Brain microvascular endothelial cell (primary cell): ENCODE measurements at places on chromosomes 7 and 10.

- DNase-seq: no peak
Measured at GRCh38 chr7:44959433-44959951, 19.3 kb downstream of the MYO1G start.

DNA sequence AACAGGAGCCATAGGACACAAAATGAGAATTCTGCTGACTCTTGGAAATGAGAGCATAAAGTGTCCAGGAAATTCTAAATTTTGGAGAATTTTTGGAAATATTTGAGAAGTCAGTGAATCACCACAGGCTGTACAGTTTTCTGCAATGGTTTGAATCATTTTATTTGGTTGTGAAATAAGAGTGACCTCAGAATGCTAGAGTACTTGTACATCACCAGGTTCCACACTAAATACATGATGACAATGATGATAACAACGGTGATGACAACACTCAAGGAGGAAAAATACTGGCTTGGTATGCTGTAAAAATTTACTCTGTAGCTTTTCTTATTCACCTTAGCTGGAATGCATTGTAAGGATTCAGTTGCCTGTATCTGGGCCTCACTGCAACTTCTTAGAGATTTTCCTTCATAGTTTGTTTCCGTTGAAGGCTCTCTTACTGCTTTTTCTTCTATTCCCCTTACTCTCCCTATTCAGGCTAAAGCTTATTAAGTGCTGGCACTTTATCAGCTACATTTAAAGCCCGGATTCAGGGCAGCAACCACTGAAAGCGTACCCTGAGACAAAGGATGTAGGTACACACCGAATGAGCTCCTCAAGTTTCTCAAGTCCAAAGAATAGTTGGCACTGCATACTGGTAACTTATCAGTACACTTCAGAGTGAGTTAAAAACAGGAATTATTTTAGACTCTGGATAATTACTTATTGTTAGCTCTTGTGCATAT, 30.2 kb upstream of the NME8 start:
- DNase-seq: no peak

DNA sequence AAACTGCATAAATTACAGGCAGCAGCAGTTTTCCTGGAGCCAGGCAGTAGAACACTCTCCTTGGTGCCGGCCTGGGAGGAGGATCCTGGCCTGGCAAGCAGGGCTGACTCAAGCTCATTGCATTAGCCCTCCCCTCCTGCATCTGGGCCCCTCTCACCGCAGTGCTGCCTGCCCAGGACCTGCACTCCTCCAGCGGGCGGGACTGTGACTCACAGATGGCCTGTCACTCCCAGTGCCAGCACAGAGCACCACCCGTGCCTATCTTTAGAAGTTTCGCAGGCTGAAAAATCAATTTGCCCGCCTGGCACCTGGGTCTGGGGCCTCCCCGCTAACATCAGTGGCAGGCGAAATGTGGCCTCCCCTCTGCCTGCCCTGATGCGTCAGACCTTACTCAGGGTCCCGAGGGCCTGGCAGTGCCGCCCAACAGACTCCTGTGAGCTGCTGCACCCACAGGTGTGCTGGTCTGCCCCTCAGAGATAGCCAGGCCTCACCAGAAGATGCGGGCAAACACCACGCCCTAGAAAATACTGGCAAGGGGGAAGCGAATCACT, 123.8 kb downstream of the KCNMA1 start:
- DNase-seq: peak; percentile 79

- DNase-seq: peak; percentile 95
Measured at GRCh38 chr10:71766717-71767419, 6.5 kb downstream of the VSIR start.

DNA sequence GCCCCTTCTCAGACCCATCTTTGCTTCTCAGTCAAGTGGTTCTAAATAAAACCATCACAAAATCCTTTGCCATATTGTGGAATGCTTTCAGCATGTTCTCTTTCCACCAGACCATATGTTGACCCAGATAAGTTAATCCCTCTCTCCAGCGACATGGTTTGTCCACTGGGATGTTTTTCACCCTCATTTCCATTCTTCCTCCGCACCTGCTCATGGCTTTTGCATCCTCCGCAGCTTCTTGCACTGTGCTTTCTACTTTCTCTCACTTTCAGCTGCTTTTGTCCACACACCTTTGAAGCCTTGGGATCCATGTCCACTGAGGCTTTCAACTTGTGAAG, 52.3 kb upstream of the WAC start:
- no peak for DNase-seq

DNA sequence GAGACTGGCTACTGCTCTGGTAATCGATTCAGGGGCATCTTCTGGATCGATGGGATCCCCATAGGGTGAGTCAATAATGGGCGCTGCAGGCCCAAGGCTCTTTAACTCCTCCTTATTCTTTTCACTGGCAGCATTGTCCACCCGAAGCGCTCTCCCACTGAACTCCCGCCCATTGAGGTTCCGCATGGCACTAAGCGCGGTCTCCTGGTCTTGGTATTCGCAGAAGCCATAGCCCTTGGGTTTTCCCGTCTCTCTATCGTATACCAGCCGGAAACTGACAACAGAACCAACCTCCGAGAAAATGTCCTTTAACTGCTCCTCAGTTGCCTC, 285 bp downstream of the CSTF2T start:
- no peak for DNase-seq

DNA sequence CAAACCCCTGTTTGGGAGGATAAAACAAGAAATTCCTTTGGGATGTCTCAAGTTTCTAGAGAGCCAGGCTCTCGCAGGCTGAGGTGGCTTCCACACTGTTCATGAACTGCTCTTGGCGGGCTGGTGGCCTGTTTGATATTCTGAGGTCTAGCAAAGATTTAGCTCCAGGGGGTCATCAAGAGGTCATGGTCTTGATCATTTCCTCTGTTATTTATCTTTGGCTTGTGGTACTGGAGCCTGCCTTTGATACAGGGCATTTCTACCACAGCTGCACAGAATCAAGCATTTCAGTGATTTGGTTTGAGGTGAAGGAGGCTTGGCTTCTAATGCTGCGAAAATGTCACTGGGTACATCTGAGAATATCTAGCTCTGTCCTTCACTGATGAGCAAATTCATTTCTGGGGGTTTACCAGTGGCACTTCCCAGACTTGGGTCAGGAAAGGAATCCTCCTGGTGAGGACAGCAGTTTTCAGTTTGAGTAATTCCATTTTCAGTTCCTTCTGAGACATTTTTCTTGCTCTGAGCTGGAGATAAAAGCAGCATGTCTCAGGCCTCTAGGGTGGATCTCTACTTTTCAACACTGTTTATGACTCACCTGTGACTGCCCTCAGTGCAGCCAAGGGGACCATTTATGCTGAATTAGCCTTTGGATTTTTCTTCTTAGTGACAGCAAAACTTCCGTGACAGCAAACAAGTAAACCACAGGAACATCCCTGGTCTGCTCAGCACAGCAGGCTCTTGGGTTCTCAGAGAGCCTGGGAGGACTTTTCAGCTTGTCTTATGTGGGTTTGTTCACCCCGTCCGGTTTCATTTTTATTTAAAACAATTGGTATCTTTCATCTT, 312.0 kb downstream of the RNLS start:
- peak; percentile 83 for DNase-seq

GRCh38 chr7:132872034-132872433, 209.9 kb downstream of the CHCHD3 start:
- DNase-seq: no peak
